ENCODE measurements at places on chromosomes 5 and 9.

DNA sequence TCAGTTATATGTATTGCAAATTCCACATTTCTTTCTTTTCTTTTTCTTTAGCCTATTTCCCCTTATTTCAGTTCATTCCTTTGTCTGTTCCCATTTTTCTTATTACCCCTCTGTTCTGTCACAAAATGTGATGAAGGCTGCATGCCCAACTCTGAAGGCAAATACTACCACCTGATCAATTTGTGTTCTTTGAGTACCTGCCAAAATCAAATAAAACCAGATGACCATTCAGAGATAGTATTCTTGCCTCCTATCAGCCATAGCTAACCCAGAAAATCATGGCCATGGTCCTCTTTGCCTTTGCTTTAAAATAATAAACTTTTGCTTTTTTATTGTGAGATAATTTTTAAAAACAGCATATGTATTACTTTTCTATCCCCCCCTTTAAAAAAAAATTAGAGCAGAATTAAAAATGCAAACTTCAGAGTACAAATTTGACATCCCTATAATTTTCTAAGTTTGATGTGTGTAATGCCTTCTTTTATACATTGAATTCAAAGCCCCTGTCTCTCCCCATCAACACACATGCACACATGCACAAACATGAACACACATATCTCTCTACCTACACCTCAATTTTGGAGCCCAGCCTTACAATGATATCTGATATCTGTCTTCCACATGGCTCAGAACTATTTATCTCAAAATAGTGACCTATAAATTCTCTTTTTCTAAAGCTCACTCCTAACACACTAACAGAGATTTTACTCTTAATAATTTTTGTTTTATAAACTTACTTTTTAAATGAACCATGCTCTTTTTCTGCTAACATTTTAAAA, 3.5 kb downstream of the RFESD start:
- no peak for DNase-seq

GRCh38 chr5:91535499-91535898, 152.4 kb upstream of the ARRDC3 start:
- no peak for DNase-seq

DNA sequence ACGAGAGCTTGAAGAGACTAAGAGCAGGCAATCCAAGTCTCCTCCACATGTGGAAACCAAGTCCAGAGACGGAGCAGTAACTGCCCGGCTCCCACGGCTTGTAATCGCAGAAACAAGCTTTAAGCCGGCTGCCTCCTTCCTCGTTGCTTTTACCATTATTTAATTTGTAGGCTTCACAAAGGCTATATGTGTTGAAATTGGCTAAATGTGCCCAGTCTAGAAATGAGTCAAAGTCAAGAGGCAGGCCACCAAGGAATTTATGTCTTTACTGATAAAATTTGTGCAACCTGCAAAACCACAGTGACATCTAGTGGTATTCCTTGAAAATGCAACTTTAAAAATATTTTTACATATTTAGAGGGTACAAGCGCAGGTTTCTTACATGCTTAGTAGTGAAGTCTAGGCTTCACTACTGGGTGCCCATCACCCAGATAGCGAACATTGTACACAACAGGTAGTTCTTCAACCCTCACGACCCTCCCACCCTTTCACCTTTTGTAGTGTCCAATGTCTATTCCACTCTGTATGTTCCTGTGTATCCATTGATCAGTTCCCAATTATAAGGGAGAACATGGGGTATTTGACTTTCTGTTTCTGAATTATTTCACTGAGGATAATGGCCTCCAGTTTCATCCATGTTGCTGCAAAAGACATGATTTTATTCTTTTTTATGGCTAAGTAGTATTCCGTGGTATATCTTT, 33.5 kb upstream of the EBF1 start:
- DNase-seq = no peak

GRCh38 chr5:174719793-174720611, 4.4 kb upstream of the MSX2 start:
- DNase-seq = no peak
